ENCODE measurements at places on chromosomes 5 and 9.

GRCh38 chr5:35640623-35641022 is 23.0 kb downstream of the SPEF2 start:
- no peaks in the 10 kb centered on the region for H3K27me3 ChIP-seq
- DNase-seq = no peak
- H3K36me3 ChIP-seq = peaks cover 4% of the 10 kb centered on the region
- H3K4me1 ChIP-seq = no peaks in the 10 kb centered on the region
- H3K4me3 ChIP-seq = no peak overlapping the region

- H3K4me1 ChIP-seq = no peaks in the 10 kb centered on the region
- H3K36me3 ChIP-seq = no peaks in the 10 kb centered on the region
- H3K27ac ChIP-seq = no peak overlapping the region
- no peak overlapping the region for H3K4me3 ChIP-seq
- no peaks in the 10 kb centered on the region for H3K27me3 ChIP-seq
Measured at GRCh38 chr5:94776167-94776566, 157.7 kb downstream of the SLF1 start.

- no peak overlapping the region for H3K27ac ChIP-seq
- H3K4me1 ChIP-seq = no peaks in the 10 kb centered on the region
- H3K4me3 ChIP-seq = no peak overlapping the region
Measured at GRCh38 chr5:66469684-66470083, 126.5 kb upstream of the MAST4 start.

GRCh38 chr5:73901043-73901442 is 275.0 kb downstream of the ARHGEF28 start:
- no peaks in the 10 kb centered on the region for H3K36me3 ChIP-seq
- no peaks in the 10 kb centered on the region for H3K4me1 ChIP-seq
- no peaks in the 10 kb centered on the region for H3K27me3 ChIP-seq
- no peak overlapping the region for H3K4me3 ChIP-seq
- no peak for DNase-seq

DNA sequence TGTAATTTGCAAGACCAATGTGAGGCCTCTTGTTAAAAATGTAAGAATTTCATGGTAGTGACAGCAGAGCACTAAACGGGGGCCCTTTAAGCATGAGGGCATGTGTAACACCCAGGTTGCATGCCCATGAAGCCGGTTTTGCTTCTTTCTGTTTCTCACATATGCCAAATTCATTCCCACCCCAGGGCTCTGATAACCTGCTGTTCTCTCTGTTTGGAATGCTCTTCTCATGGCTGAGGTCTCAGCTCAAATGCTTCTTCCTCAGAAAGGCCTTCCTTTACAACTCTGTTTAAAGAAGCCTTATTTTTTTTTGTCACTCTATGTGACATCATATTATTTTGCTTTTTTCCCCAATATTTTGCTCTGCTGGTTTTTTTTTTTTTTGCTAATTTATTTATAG is 369.0 kb downstream of the KIAA0825 start:
- H3K36me3 ChIP-seq = no peaks in the 10 kb centered on the region
- H3K4me1 ChIP-seq = no peaks in the 10 kb centered on the region
- no peak overlapping the region for H3K27ac ChIP-seq
- no peak overlapping the region for H3K4me3 ChIP-seq

- H3K4me3 ChIP-seq = no peak overlapping the region
- H3K4me1 ChIP-seq = peaks cover 72% of the 10 kb centered on the region
- H3K27me3 ChIP-seq = no peaks in the 10 kb centered on the region
- DNase-seq = peak; percentile 87
Measured at GRCh38 chr9:91150998-91151717, 210.6 kb downstream of the AUH start.

DNA sequence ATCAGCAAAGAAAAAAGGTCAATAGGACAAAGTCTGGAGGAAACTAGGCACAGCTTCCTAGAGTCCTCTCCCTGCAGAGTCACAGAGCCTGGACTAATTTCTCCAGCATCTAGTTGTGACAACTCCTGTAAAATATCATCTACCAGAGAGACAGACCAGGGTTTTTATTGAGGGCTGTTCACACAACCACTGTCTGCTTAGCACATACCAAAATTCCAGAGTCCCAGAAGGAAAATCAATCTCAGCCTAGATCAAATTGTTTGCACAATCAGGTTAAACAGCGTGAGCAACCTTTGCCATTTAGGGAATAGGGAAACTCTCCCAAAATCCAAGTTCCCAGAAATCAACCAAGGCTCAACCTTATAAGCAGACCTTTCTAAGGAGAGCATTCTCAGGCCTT is 190.3 kb downstream of the SYK start:
- no peak overlapping the region for H3K27ac ChIP-seq
- H3K4me3 ChIP-seq = no peak overlapping the region
- H3K27me3 ChIP-seq = no peaks in the 10 kb centered on the region
- no peaks in the 10 kb centered on the region for H3K4me1 ChIP-seq
- DNase-seq = no peak

GRCh38 chr9:71861618-71862017 is 49.4 kb downstream of the ABHD17B start:
- H3K4me1 ChIP-seq = no peaks in the 10 kb centered on the region
- H3K4me3 ChIP-seq = no peak overlapping the region
- peaks cover 8% of the 10 kb centered on the region for H3K36me3 ChIP-seq
- H3K27me3 ChIP-seq = no peaks in the 10 kb centered on the region
- H3K27ac ChIP-seq = no peak overlapping the region
- DNase-seq = no peak

- no peak overlapping the region for H3K4me3 ChIP-seq
- H3K27ac ChIP-seq = no peak overlapping the region
- no peaks in the 10 kb centered on the region for H3K27me3 ChIP-seq
- no peak for DNase-seq
- no peaks in the 10 kb centered on the region for H3K36me3 ChIP-seq
Measured at GRCh38 chr9:134460896-134461295, 134.6 kb downstream of the RXRA start.

DNA sequence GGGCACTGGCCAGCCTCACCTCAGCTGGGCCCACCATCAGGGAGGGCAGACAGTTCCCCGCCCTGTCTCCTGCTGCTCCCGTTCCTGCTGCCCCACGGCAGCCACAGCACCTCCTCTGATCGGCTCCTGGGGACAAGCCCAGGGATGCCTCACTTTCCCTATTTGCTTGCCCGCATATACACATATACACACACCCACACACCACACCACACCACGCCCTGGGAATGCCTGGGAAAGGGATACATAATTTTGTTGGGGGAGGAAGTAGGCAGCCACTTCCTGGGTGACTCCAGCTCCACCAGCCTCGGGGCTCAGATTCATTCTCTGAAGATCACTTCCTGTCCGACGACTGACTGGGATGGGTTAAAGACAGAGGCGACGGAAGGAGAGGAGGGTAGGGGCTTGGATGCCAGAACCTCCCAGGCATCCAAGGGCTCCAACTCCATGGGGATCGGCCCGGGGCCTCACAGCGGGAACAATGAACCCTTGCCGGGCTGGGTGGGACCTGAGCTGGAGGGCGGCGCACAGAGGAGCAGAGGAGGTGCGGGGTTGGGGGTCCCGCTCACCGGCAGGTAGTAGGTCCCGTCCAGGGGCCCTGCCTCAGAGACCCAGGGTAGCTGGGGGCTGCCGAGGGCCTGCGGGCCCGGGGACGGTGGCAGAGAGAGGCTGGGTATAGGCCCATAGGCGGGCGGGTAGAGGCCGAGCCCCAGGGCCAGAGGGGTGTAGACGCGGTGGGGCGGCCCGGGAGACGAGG is 2.0 kb upstream of the MZB1 start:
- H3K27ac ChIP-seq = peak overlapping the region; percentile 75
- H3K36me3 ChIP-seq = no peaks in the 10 kb centered on the region
- H3K4me3 ChIP-seq = peak overlapping the region; percentile 62
- no peak for DNase-seq

GRCh38 chr9:19748278-19749126 is 40.3 kb downstream of the SLC24A2 start:
- no peaks in the 10 kb centered on the region for H3K27me3 ChIP-seq
- H3K27ac ChIP-seq = no peak overlapping the region
- H3K4me3 ChIP-seq = no peak overlapping the region
- no peaks in the 10 kb centered on the region for H3K36me3 ChIP-seq

- DNase-seq = no peak
- peaks cover 4% of the 10 kb centered on the region for H3K27me3 ChIP-seq
- peaks cover 21% of the 10 kb centered on the region for H3K4me1 ChIP-seq
- H3K27ac ChIP-seq = no peak overlapping the region
- no peaks in the 10 kb centered on the region for H3K36me3 ChIP-seq
- no peak overlapping the region for H3K4me3 ChIP-seq
Measured at GRCh38 chr9:136695955-136696354, 8.7 kb upstream of the AGPAT2 start.

GRCh38 chr5:172953776-172954675 is 5.2 kb upstream of the RPL26L1 start:
- H3K4me3 ChIP-seq = no peak overlapping the region
- H3K36me3 ChIP-seq = peaks cover 10% of the 10 kb centered on the region

DNA sequence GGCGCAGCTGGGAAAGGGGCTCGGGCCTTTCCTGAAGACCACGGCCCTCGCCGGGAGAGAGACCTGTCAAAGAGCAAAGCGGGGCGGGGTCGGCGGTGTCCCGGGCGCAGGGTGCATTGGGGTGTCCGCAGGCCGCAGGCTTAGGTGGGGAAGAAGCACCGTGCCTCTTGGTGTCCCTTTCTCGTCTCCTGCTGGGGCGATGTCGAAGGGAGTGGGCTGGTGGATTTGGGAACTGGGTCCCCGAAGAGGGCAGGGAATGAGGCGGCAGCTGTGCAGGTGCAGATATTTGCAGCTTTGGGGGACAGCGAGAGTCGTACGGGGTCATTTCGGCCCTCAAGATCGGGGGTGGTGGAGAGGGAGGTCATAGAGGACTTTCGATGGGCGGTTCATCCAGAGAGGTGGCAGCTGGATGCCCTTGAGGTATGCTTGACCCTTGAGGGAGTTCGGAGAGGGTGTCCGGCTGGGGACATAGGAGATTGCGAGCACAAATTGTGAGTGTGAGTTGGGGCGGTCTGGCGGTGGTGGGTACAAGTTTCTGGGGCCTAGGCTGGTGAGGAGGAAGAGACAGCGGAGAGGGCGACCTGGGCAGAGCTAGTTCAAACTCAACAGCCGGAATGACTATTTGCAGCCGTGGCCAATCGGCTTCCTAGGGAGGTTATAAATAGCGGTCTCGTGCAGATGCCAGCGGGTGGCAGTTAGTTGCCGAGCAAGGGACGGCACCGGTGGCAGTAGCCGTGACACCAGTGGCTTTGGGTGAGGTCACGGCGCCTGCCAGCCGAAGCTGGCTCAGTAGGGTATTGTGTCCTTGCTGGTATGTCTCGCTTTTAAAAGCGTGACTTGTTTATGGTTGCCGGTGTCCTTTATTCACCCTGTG is 601 bp downstream of the NNT start:
- H3K4me3 ChIP-seq = peak overlapping the region; percentile 91
- no peaks in the 10 kb centered on the region for H3K27me3 ChIP-seq
- H3K4me1 ChIP-seq = peaks cover 23% of the 10 kb centered on the region
- DNase-seq = peak; percentile 85
- peak overlapping the region; percentile 81 for H3K27ac ChIP-seq

GRCh38 chr5:420632-421286 is 22.2 kb upstream of the EXOC3 start:
- H3K4me1 ChIP-seq = peaks cover 12% of the 10 kb centered on the region
- no peaks in the 10 kb centered on the region for H3K36me3 ChIP-seq
- H3K4me3 ChIP-seq = no peak overlapping the region
- no peaks in the 10 kb centered on the region for H3K27me3 ChIP-seq

DNA sequence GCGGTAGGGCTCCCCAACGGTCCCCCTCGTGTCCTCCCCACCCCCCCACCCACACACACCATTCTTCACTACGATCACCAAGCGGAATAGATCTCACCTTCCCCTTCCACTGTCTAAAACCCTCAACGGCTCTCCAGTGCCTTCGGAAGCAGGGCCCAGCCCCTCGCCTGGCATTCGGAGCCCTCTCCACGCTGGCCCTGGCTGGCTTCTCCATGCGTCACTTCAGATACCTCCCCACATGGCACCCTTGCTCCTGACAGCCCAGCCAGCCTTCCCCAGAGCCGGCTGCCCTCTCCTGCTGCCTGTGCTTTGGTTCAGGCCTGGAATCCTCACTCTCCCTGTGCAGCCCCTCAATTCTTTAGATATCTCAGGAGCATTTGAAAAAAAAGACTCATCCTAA is 126.6 kb downstream of the ZNF354C start:
- no peaks in the 10 kb centered on the region for H3K36me3 ChIP-seq
- no peak for DNase-seq
- H3K27ac ChIP-seq = no peak overlapping the region
- H3K4me1 ChIP-seq = no peaks in the 10 kb centered on the region

GRCh38 chr5:128213340-128213739 is 129.8 kb downstream of the SLC12A2 start:
- no peaks in the 10 kb centered on the region for H3K4me1 ChIP-seq
- H3K27me3 ChIP-seq = no peaks in the 10 kb centered on the region
- H3K36me3 ChIP-seq = no peaks in the 10 kb centered on the region
- H3K4me3 ChIP-seq = no peak overlapping the region

- H3K4me1 ChIP-seq = peaks cover 56% of the 10 kb centered on the region
- H3K4me3 ChIP-seq = peak overlapping the region; percentile 82
- peak overlapping the region; percentile 40 for H3K27ac ChIP-seq
- no peaks in the 10 kb centered on the region for H3K36me3 ChIP-seq
Measured at GRCh38 chr5:14665949-14666348, 1.4 kb downstream of the OTULIN start.

- no peaks in the 10 kb centered on the region for H3K4me1 ChIP-seq
- H3K4me3 ChIP-seq = no peak overlapping the region
- no peak overlapping the region for H3K27ac ChIP-seq
Measured at GRCh38 chr5:143877196-143877595, 65.2 kb downstream of the HMHB1 start.

DNA sequence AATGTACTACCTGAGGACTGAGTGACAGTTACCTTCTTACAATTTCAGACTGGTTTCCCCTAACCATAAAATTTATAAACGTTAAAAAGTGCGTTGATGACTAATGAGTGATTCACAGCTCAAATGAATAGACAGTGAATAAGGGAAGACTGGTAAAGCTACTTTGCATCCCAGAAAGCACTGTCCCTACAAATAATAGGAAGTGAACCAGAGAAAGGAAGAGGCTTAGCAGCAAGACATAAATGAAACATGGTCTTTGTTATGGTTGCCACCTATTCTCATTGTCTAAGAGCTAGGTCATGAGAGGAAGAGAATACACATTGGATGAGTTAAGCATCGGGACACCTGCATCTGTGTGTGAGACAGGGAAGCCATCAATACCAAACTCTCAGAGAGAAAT is 849.2 kb downstream of the TAF11L14 start:
- no peaks in the 10 kb centered on the region for H3K4me1 ChIP-seq
- H3K27ac ChIP-seq = no peak overlapping the region
- no peaks in the 10 kb centered on the region for H3K36me3 ChIP-seq
- no peaks in the 10 kb centered on the region for H3K27me3 ChIP-seq
- H3K4me3 ChIP-seq = no peak overlapping the region

DNA sequence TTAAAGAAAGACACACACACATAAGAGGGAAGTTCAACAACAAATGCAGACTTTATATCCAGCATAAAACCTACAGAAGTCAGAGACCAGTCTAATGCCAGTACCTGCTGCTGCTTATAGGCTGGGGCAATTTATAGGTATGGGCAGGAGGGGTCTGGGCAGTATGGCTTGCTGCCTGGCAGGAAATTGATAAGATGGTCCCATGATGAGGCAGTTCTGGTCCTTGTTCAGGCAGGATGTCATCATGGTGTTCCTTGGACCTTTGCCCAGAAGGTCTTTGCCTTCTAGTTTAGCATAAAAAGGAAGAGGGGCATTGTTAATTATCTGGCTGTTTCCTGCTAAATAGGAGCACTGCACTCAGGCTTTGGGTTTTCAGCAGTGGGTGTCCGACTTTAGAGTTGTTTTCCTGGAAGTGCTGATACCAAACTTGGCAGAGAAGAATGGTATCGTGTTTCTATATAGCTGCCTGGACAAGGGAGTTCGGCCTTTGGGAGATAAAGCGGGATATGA is 10.4 kb upstream of the PDCD1LG2 start:
- no peak overlapping the region for H3K4me3 ChIP-seq
- no peaks in the 10 kb centered on the region for H3K36me3 ChIP-seq
- no peaks in the 10 kb centered on the region for H3K27me3 ChIP-seq
- H3K27ac ChIP-seq = no peak overlapping the region

GRCh38 chr5:150181027-150181426 is 8.8 kb upstream of the SLC6A7 start:
- H3K4me3 ChIP-seq = no peak overlapping the region
- no peaks in the 10 kb centered on the region for H3K36me3 ChIP-seq
- H3K27ac ChIP-seq = no peak overlapping the region
- no peaks in the 10 kb centered on the region for H3K4me1 ChIP-seq
- H3K27me3 ChIP-seq = no peaks in the 10 kb centered on the region

Measured in natural killer cell (primary cell).